ENCODE measurements at places on chromosomes 16 and 17. TPM values are rescaled to one million over a fixed set of nuclear protein-coding genes. Genes with fewer than 3 reads are reported as not detected.

The CDT1 gene
- 114 TPM for total RNA-seq

The ICAM2 gene
- total RNA-seq = 0.58 TPM

The ADAD2 gene
- 1.5 TPM for total RNA-seq

The APOH gene
- total RNA-seq = not detected

The SOST gene
- not detected for total RNA-seq

The GFAP gene
- total RNA-seq = 4.0 TPM

The NPIPB6 gene
- not detected for total RNA-seq

The ITGAL gene
- total RNA-seq = not detected

DNA sequence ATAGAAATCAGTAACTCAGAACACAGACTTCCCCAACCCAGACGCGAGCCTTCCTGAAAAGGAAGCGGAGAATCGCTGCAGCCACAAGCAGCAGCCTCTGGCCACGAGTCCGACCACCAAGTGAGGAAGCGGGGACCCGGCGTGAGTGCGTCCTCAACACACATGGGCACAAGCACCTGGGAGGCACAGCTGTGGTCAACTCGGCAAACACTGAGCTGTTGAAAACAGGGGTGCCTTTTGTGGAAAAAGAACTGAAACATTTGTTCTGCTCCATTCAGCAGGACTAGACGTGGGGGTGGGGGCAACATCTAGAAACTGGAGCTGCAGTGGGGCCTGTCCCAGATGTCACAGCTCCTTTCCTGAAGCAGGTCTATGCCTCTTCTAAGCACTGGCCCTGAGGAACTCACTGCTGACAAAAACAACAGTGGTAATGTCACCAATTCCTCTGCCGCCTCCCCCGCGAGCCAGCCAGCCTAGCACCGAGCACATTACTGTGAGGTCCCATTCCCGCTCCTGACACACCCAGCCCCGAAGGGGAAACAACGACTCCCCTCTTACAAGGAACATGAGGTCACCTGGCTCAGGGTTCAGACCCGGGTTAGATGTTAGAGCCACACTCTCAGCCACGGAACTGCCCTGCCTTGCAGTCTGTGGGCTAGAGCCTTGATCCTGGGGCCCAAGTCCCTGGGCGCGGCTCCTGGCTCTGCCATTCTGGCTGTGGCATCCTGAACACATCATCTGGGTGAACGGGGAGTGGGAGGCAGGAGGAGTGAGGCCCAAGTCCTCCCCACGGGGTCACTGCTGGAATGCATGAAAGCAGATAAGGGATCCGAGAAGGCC lies 29.0 kb downstream of the KDM8 start:
- H3K27ac ChIP-seq = no peak overlapping the region
- no peaks in the 10 kb centered on the region for H3K36me3 ChIP-seq
- H3K27me3 ChIP-seq = no peaks in the 10 kb centered on the region

DNA sequence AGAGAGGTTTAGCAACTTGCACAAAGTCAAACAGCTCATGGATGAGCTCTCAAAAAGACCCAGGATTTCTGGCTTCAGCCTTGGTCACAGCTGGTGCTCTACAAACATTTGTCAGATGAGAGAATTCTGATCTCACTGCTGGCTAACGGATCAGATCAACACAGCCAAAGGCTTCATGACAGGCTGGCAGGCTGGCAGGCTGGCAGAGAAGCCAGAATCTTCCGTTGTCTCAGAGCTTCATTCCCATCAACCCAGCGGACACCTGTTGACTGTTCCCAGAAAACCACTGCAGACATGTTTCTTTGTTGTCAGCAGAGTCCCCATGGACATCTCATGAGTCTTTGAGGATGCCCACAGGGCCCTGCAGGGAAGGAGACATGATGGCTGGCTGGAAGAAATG lies 303.8 kb upstream of the ASIC2 start:
- H3K4me1 ChIP-seq = peaks cover 16% of the 10 kb centered on the region
- no peaks in the 10 kb centered on the region for H3K36me3 ChIP-seq
- H3K4me3 ChIP-seq = no peak overlapping the region
- no peaks in the 10 kb centered on the region for H3K27me3 ChIP-seq

- no peak overlapping the region for H3K27ac ChIP-seq
- DNase-seq = no peak
- H3K36me3 ChIP-seq = no peaks in the 10 kb centered on the region
- no peaks in the 10 kb centered on the region for H3K27me3 ChIP-seq
- H3K4me1 ChIP-seq = peaks cover 11% of the 10 kb centered on the region
Observed at GRCh38 chr17:30579610-30580315, 102.6 kb downstream of the GOSR1 start.

GRCh38 chr17:7852262-7852670 lies 2.6 kb upstream of the TMEM88 start:
- H3K4me1 ChIP-seq = peaks cover 38% of the 10 kb centered on the region
- no peak overlapping the region for H3K27ac ChIP-seq
- H3K4me3 ChIP-seq = peak overlapping the region; percentile 80
- no peak for DNase-seq
- no peaks in the 10 kb centered on the region for H3K36me3 ChIP-seq

- no peaks in the 10 kb centered on the region for H3K36me3 ChIP-seq
- H3K4me1 ChIP-seq = no peaks in the 10 kb centered on the region
- no peak overlapping the region for H3K4me3 ChIP-seq
- H3K27me3 ChIP-seq = no peaks in the 10 kb centered on the region
- no peak overlapping the region for H3K27ac ChIP-seq
Observed at GRCh38 chr17:77846531-77847085, 111.9 kb upstream of the TNRC6C start.

Measured in GM23338 (cell line).